ENCODE measurements at places on chromosomes 12 and 14. TPM values are rescaled to one million over a fixed set of nuclear protein-coding genes. Genes with fewer than 3 reads are reported as not detected.
A peak's percentile ranks its signal among the peaks of the same experiment; 100 is the strongest.

- no peak overlapping the region for H3K4me3 ChIP-seq
- no peaks in the 10 kb centered on the region for H3K27me3 ChIP-seq
- DNase-seq = no peak
- H3K27ac ChIP-seq = no peak overlapping the region
- peaks cover 3% of the 10 kb centered on the region for H3K4me1 ChIP-seq
These were observed 35.2 kb downstream of the HELB start for GRCh38 chr12:66337381-66338010.

DNA sequence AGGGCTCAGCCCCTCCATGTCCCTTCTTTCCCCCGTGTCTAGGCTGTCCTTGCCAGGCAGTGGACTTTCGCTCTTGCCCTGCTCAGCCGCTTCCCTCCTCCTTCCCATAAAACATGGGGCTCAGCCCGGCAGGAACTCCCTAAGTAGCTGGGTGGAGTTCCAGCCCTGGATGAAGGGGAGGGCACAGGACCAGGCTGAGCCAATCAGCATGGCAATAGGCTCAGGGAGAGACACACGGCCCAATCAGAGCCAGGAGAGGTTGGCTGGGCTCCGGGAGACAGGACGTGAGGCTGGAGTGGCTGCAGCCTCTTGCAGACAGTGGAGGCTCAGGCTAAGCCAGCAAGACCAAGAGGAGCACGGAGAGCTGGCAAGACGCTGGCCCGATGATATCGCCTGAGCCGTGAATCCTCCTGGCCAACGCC, 54.3 kb downstream of the GALNT9 start:
- no peaks in the 10 kb centered on the region for H3K4me1 ChIP-seq
- H3K27me3 ChIP-seq = peaks cover 14% of the 10 kb centered on the region
- no peak for DNase-seq

CCDC60 gene
- not detected for total RNA-seq

PLBD1 gene
- not detected for total RNA-seq

FLRT2 gene
- total RNA-seq = not detected

DNA sequence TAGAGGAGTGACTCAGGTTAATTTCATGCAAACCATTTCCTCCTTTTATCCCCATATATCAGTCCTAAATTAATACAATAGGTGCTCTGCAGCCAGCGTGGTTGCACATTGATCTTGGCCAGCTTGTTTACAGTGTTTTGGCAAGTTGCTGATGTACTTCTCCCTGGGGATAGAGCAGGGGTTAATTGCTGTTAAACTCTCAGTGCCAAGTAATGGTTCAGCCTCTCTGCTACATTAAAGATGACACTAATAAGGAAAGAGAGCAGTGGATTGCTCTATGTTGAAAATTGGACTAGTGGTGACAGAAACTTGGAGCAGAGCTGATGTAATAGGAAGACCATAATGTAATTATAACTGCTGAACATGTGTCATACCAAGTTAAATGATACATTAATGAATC, 717.5 kb downstream of the RERGL start:
- no peak for DNase-seq
- no peaks in the 10 kb centered on the region for H3K36me3 ChIP-seq
- no peak overlapping the region for H3K4me3 ChIP-seq
- H3K4me1 ChIP-seq = no peaks in the 10 kb centered on the region
- H3K27me3 ChIP-seq = no peaks in the 10 kb centered on the region

CYP27B1 gene
- total RNA-seq = 7.9 TPM

DNA sequence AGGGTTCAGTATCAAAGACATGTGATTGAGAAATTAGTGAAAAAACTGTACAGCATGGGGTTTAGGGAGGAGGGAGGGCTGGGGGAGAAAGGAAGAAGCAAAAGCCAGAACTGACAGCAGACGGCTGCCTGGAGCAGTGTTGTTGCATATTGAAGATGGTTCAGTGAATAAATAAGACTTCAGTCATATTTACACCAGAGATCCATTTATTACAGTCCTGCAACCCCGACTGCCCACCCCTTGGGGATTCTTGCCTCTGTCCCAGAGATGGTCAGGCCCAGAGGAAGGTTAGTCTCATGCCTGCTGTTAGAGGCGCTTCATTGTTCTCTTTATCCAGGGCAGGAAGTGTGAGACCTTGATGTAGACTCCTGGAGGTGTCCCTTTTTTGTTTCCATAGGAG, 3.2 kb downstream of the GZMH start:
- no peak for DNase-seq
- H3K36me3 ChIP-seq = peaks cover 19% of the 10 kb centered on the region
- H3K4me3 ChIP-seq = peak overlapping the region; percentile 72
- H3K27ac ChIP-seq = peak overlapping the region; percentile 87
- H3K27me3 ChIP-seq = no peaks in the 10 kb centered on the region
- H3K4me1 ChIP-seq = peaks cover 59% of the 10 kb centered on the region

DNA sequence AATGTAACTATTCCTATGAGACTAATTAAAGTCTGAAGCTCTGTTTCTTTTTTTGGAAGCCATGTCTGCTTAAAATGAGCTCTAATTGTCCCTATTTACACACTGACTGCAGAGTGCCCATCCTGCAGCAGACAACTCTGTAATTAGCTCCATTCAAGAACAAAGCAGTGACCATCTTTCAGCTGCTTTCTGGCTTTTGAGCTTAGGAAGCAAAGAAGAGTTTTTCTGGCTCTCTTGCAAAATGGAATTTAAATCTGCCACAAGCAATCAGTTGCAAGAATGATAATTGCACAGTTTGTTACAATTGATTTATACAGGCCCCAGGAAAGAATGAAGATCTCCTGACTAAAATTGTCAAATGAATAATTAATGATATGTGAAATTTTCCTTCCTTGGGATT, 83.4 kb downstream of the GAS2L3 start:
- DNase-seq = no peak
- H3K27ac ChIP-seq = no peak overlapping the region
- no peaks in the 10 kb centered on the region for H3K36me3 ChIP-seq
- H3K4me1 ChIP-seq = no peaks in the 10 kb centered on the region

- no peaks in the 10 kb centered on the region for H3K27me3 ChIP-seq
- no peaks in the 10 kb centered on the region for H3K36me3 ChIP-seq
- no peak overlapping the region for H3K27ac ChIP-seq
These were observed 11.5 kb downstream of the ASPG start for GRCh38 chr14:104096751-104097700.

SERPINA12 gene
- total RNA-seq = not detected

DNA sequence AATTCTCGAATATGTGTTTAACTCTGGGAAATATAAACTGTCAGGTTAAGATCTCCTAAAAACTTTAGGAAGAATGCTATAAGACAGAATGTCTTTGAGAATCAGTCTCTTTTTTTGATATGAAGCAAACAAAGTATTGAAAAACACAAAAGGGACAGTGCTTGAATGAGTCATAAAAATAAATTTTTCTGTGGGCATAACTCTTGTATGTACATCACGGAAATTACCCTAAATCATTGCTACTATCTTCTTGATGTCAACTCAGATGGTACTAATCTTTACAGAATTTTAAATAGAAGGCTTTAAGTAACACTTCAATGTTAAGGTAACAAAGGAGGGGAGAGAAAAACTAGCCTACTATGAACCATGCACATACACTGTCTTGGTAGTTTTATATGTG, 244.0 kb upstream of the AMIGO2 start:
- H3K27ac ChIP-seq = peak overlapping the region; percentile 65
- H3K4me3 ChIP-seq = no peak overlapping the region
- H3K36me3 ChIP-seq = peaks cover 10% of the 10 kb centered on the region

DNA sequence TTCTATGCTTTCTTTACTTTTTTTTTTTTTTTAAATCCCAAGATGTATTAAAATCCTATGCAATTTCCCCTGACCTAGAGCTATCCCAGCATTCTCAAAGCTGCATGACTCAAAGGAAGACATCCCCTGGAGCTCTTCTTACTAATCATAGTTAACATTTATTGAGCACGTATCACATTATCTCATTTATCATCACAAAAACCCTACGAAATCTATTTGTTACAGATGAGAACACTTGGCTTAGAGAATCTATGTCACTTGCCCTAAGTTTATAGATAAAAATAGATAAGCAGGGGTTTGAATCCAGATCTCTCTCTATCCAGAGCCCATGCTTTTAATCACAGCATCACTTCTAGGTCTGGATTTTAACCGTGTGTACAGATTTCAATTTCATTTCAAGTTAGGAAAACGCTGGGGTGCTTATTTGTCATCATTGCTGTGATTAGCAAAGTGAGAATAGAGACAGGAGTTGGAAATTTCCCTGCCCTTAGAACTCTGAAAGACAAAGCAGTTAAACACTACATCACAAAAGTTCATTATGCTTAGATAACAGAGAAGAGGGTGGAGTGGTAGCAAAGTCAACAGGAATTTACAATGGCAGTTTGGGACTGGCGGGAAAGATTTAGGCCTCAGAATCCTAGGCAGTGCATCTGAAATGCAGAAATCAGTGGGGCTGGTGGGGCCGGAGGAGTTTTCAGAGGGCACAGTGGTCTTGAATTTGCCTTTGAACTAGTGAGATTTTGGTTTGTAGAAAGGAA, 177.7 kb upstream of the FRMD6 start:
- H3K36me3 ChIP-seq = no peaks in the 10 kb centered on the region
- H3K4me1 ChIP-seq = peaks cover 2% of the 10 kb centered on the region
- H3K27ac ChIP-seq = no peak overlapping the region
- DNase-seq = no peak
- H3K4me3 ChIP-seq = no peak overlapping the region

GRCh38 chr14:85250414-85251189, 279.3 kb upstream of the FLRT2 start:
- no peak overlapping the region for H3K4me3 ChIP-seq
- H3K27me3 ChIP-seq = no peaks in the 10 kb centered on the region
- no peaks in the 10 kb centered on the region for H3K36me3 ChIP-seq
- H3K27ac ChIP-seq = no peak overlapping the region
- H3K4me1 ChIP-seq = no peaks in the 10 kb centered on the region
- DNase-seq = no peak

GPR137C gene
- total RNA-seq = 0.05 TPM

DNA sequence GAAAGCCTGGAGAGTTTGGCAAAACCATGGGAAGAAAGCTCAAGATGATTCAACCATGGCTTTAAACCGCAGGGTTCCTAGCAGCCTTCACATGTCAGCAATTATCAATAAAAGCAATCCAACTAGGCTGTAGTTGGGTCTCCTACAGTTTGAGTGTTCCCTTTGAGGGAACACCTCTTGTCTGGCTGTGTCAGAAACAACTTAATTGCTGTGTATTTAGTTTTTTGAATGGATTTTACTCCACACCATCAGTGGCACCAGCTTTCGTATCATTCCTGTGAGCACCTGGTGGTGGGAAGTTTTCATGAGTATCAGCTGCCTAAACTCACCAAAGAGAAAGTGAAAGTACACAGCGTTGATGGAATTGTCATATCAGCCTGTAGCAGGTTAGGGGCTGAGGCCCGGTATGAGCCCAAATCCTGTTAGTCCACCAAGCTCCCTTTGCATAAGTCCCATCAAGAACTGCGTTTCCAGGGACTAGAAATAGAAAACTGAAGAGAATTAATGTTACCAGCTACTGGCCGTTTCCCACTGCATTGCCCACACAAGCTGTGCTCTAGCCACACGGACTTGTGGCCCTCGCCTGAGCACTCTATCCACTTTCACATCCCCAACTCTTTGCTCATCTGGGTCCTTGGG, 10.9 kb upstream of the IL26 start:
- peaks cover 55% of the 10 kb centered on the region for H3K4me1 ChIP-seq
- no peaks in the 10 kb centered on the region for H3K27me3 ChIP-seq
- peaks cover 1% of the 10 kb centered on the region for H3K36me3 ChIP-seq
- peak overlapping the region; percentile 86 for H3K27ac ChIP-seq

GRCh38 chr12:4857472-4858291, 52.0 kb upstream of the KCNA1 start:
- H3K27ac ChIP-seq = no peak overlapping the region
- H3K36me3 ChIP-seq = no peaks in the 10 kb centered on the region
- H3K27me3 ChIP-seq = peaks cover 11% of the 10 kb centered on the region
- peak; percentile 87 for DNase-seq

DNA sequence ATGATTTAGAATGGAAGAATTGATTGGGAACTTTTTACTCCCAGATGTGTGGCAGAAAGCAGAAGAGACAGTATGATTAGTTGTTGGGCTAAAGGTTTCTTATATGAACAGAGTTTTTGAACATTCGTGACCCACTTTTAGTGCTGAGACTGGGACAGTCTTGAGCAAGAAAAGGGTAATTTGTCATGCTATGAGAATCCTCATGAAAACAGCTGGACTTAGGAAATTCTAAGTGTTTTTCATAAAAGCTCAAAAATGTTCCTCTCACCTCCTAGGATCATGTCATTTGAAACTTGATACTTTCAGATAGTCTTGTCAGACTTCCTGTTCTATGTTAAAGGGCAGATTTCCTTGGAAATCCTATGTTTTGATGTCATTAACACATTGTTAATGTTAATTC, 86.1 kb downstream of the MGAT4C start:
- H3K4me3 ChIP-seq = no peak overlapping the region
- H3K36me3 ChIP-seq = no peaks in the 10 kb centered on the region
- no peaks in the 10 kb centered on the region for H3K4me1 ChIP-seq
- no peaks in the 10 kb centered on the region for H3K27me3 ChIP-seq
- DNase-seq = no peak

CDK4 gene
- 218 TPM for total RNA-seq

GRCh38 chr12:52566847-52567291, 6.8 kb downstream of the KRT74 start:
- peak; percentile 16 for DNase-seq
- H3K4me3 ChIP-seq = no peak overlapping the region
- peaks cover 12% of the 10 kb centered on the region for H3K27me3 ChIP-seq
- H3K4me1 ChIP-seq = peaks cover 3% of the 10 kb centered on the region
- H3K36me3 ChIP-seq = no peaks in the 10 kb centered on the region
- H3K27ac ChIP-seq = no peak overlapping the region

CCDC198 gene
- not detected for total RNA-seq

GLIPR1L1 gene
- total RNA-seq = not detected

DNA sequence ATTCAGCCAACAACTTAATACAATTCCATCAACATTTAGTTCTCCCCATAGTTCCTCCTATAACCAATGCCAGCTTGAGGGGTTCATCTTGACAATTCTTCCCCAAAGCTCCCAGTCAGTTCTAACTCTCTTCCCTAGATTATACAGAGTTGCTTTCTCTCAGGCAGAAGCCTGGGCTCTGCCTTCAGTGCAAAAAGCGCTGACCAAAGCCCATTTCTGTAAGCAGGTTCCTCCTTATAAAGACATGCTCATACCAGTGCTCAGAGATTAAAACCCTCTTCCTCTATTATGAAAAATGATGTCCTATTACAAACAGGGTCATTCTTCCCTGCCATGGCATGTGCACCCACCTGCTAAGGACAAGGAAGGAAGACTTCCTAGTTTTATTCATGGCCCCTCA, 16.2 kb downstream of the SPIC start:
- H3K27ac ChIP-seq = no peak overlapping the region
- no peaks in the 10 kb centered on the region for H3K4me1 ChIP-seq
- H3K4me3 ChIP-seq = no peak overlapping the region
- no peaks in the 10 kb centered on the region for H3K36me3 ChIP-seq
- DNase-seq = no peak

DNA sequence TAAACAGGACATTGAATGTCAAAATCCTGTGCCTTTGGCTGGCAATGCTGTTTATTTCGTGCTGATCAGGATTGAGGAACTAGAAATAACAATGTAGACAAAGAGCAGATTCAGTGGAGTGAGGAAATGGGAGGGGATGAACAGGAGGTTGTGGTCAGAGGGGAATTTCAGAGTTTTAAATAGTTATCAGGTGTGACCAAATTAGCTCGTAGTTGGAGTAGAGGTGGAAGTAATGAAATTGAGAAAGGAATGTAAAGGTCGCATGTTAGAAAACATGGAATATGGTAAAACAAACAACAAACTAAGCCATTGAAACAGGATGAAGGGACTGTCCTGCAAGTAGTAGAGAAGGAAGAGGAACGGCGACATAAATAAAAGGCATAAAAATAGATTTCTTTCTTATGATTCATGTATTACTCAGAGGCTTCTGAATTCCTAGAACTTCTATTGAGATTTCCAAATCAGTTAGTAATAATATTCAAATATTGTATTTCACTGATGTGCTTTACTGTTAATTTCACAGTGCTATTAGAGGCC, 9.5 kb upstream of the SAV1 start:
- peak overlapping the region; percentile 17 for H3K4me3 ChIP-seq
- H3K4me1 ChIP-seq = peaks cover 19% of the 10 kb centered on the region
- H3K27me3 ChIP-seq = no peaks in the 10 kb centered on the region
- DNase-seq = no peak
- H3K36me3 ChIP-seq = no peaks in the 10 kb centered on the region
- peak overlapping the region; percentile 79 for H3K27ac ChIP-seq
